ENCODE measurements at places on chromosomes 7 and 10. TPM values are rescaled to one million over a fixed set of nuclear protein-coding genes. Genes with fewer than 3 reads are reported as not detected.

The ZDHHC4 gene
- total RNA-seq = 53.9 TPM

The ACTA2 gene
- total RNA-seq = 295 TPM

The LRCH4 gene
- total RNA-seq = 120 TPM

The SHTN1 gene
- total RNA-seq = 33.5 TPM

The ATP6V0A4 gene
- not detected for total RNA-seq

The OR6B1 gene
- not detected for total RNA-seq

The RAPGEF5 gene
- 102 TPM for total RNA-seq

The NME8 gene
- total RNA-seq = not detected

DNA sequence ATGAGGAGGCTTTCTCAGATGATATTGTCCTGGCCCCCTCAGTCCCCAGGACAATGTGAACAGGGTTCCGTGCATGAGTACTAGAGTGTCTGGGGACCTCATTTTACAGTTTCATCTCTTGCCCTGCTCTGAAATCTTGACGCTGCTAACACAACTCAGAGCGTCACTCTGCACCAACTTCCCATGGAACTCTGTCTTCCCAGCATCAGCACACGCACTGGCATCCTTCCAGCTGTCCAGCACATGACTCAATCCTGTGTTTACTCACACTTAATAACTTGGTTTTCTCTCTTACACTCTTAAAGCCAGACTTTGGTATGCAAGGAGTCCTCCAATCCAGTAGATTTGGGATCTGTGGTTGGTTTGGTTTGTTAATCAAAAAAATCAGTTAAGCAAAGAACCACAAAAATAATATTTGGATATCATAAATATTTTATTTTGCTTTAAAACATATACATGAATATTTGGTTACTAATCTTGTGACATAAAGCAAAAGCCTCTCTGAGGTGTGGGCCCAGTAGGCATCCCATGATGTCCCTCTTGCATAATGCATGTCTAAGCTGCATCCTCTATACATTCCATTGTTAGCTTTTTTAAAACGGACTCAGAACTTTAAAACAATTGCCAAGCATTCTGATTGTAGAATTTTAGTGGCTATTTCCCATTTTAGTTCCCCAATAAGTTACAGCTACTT lies 131.0 kb downstream of the CXCL12 start:
- DNase-seq = peak; percentile 51

DNA sequence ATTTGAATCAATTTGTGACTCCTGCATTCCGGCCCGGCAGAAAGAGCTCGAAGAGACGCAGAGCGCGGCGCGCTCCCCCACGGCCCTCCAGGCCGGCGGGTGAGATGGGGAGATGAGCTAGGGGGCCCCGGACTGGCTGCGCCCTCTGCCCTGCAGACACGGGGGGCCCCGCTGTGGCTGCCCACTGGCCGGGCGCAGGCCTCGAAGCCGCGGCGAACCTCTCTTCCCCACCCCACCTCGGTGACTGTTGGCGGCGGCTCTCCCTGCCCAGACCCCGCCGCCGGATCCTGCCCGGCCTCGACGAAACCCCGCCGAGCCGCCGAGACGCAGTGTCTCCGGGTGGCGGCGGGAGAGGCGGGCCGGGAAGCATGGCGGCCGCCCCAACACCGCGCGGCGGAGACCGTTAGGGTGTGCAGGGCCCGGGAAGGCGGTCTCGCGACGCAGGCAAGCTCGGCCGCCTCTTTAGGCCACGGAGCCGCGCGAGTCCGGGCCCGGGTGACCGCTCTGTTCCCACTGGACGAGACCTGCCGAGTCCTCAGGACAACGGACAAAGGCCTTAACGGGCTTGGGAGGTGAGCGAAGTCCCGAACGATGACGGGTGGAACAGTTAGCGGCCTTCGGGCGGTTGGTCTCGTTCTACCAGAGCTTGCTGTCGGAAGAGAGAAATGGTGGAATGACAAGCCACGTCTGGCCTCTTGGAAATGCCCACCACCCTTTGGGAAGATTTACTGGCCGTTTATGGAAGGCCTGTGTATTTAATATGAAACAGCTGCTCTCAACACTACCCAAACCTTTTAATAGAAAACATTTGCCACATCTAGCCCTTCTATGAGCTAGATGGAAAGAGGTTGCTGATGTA lies 24.3 kb downstream of the NUP42 start:
- no peak for DNase-seq

GRCh38 chr10:112308125-112308502 lies 24.9 kb downstream of the TECTB start:
- DNase-seq = no peak

DNA sequence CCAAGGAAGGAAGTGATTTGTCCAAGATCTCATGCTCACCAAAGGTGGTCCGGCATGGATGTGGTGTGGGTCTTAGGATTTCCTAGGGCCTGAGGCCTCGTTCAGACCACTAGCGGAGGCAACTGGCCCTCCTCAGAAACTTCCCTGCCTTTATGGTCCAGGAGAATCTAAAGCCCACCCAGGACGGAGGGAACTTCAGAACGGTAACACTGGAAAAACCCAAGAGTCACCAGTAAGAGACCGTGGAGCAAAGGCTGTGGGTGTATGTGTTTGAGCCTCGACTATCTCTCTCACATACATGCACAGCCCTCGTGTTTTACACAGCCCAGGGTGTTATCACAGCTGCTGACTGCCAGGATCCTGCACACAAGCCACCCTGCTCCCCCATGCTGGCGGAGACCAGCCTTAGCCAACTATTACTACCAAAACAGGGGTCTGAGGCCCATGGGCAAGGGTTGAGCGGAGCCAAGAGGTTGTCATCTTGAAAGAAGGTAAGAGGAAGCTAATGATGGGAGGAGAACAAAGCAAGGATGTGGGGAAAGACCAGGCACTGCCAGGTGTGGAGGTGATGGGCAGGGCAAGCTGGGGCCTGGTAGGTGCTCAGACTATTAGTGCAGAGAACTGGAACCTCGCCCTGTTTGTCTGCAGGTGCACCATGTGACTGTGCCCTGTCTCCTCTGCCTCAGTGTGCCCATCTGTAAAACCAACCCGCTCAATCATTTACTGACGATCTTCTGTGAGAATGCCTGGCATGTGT lies 170.2 kb upstream of the ZMIZ1 start:
- DNase-seq = no peak

DNA sequence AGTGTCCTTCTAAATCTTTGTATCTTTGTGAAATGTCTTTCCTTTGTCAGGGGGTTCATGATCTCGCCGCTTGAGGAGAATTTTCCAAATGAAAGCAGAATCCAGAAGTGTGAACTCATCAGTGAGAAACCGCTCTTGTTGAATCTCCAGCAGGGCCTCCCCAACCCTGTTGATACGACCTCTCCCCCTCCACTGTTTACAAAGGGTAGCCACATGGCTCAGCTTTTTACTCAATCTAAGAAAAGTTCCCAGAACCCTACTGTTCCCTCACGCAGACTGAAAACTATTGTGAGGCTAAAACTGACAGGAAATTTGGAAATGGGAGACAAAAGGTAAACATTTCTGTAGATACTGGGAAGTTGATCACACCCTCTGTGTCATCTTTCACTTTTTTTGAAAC lies 73.9 kb downstream of the SEMA3C start:
- no peak for DNase-seq

GRCh38 chr7:5793361-5794072 lies 12.1 kb upstream of the RNF216 start:
- DNase-seq = peak; percentile 72

DNA sequence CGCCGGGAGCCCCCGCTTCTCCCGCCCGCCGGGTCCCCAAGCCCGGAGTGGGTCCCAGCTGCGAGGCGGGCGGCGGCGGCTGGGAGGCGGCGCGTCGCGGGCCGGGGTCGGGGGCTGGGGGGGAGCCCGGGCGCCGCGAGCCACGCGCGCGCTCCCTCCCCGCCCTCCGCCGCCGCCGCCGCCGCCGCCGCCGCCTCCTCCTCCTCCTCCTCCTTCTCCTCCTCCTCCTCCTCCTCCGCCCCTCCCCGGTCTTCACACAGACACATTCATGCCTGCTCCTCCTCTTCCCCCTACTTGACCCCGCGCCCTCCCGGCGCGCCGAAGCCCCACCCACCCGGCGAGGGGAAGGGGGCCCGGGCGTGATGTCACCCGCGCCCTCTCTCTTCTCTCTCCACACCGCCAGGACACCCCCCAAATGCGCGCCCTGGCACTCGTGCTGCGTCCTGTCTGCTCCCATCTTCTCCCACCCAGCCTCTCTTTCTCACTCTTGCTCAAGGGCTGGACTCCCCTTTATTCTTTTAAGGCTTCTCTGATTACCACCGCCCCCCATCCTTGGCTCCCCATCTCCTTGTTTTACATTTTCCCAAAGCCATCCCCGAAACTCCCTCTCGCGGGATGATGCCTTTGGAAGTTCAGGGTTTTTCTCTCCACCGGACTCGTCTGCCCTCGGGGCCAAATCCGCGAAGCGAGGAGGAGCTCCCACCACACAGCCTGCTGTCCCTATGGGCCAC lies 967 bp upstream of the GLI3 start:
- DNase-seq = no peak

DNA sequence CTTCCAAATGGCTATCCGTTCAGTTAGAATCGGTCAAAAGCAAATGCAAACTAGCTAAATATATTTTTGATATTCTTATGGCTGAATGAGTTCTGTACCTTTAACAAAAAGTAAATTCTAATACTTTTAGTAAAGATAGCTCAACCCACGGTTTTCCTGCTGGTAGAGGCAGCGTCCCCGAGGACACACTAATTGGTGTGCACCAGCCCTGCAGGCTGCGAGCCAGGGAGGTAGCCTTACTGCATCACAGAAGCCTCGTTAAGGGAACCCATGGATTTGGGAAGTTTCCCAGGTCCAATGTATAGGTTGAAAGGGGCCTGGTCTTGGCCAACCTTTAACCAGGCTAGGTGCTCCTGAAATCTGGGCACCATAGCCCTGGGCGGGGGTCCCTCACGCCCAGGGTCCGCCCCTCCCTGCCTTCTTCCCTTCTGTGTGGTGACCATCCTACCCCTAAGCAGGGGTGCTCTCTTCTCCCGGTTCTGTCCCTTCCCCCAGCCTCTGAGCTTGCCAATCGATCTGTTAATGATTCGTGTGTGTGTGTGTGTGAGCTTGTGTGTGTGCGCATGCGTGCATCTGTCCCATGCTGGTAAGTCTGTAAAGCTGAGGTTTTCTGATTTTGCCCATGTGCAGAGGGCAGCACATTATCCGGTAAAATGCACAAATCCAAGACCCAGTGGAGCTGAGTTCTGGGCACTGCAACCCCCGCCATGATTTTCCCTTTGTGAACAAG lies 191.7 kb downstream of the TCERG1L start:
- DNase-seq = no peak

GRCh38 chr7:11060893-11061292 lies 87.2 kb downstream of the PHF14 start:
- DNase-seq = no peak

DNA sequence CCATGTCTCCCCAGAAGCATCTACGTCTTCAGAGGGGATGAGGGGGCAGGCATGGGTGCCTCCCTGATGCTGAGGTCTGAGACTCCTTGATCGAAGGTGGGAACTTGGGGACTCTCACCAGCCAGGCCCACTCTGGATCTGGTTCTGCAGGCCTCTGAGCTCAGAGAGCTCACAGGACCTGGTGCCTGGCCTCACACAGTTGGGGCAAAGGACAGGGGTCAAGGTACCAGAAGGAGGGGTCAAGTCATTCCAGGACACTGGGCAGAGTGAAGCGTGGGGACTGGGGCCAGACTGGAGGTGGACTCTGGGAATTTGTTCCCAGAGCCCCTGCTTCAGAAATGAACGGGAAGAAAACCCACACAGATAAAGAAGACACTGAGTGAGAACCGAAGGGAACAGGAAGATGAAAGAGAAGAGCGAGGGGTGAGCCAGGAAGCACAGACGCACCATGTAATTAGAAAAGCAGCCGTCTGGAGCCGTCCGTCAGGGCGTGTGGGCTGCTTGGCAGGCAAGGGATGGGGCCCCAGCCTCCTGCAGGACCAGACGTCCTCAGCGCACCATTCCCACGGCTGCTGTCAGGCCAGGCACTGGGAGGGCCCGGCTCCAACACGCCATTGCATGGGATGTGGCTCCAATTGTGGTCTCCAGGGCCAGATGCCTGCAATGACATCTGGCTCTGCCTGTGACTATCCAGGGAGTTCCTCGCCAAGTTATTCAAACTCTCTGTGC lies 47.7 kb downstream of the ZCCHC24 start:
- DNase-seq = no peak

DNA sequence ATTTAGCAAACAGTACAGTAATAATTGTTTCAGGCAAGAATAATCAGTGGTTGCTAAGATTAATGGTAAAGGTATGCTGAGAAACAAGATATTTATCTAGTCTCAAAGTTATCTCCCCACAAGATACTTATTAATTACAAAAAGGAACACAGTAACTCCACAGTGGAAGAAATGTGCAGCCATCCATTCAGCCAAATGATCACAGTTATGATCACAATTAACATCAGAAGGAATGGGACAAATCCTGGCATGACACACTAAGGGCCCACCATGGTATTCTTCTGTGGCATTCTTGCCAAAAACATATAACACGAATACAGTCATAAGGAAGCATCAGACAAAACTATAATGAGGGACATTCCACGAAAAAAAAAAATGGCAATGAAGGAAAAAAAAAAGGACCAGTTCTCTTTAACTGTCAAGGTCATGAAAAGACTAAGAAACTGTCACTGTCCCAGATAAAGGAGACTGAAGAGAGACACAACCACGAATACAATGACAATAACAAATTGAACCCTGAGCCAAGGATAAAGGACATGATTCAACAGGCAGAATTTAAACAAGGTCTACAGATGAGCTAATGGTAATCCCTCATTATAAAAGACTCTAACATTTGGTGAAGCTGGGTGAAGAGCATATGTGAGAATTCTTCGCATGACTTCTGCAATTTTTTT lies 20.9 kb downstream of the NUDCD3 start:
- no peak for DNase-seq

GRCh38 chr7:105487579-105488571 lies 34.2 kb downstream of the PUS7 start:
- DNase-seq = no peak

DNA sequence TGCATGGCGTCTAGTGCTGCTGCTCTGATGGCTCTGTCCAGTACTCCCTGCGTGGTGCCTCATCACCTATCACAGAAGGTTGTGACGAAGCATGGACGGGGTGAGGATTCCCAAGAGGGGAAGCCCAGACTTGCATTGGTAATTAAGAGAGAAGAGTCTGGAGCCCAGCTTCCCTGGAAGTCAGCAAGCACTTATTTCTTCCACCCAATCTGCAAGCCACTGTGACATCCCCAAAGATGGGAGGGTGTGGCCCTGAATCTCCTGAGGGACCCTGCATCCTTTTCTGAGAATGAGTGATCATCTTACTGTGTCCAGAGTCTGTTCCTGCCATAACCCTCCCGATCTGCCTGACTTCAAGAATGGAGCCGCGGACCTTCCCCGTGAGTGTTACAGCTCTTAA lies 166.7 kb downstream of the PTPN20 start:
- no peak for DNase-seq

GRCh38 chr7:2530071-2530987 lies 10.8 kb downstream of the LFNG start:
- DNase-seq = peak; percentile 73

DNA sequence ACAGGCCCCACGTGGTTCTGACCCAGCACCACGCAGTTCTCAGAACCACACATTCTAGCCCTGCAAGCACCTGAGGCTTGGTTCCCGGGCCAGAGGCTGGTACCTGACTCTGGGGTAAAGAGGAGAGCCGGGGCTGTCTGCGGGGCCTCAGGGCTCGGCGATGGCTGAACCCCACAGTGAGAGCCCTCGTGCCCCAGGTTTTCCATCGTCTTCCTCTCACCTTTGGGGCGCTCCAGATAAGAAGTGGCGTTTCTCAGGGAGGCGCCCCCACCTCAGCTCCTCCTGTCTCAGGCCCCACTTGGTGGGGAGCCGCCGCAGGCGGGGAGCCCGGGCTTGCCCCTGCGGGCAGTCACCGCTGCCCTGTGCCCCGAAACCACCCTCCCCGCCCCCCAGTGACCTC lies 2.2 kb upstream of the LANCL2 start:
- peak; percentile 49 for DNase-seq

Measured in upper lobe of left lung (tissue), 6 donors.